Stimulated activated CD4-positive, alpha-beta T cell treated with anti-CD3 and anti-CD28 coated beads, Interleukin-4, amount 100 ng/mL, for 24 hours (primary cell): ENCODE measurements at places on chromosomes 3 and 15.

- DNase-seq = no peak
Measured at GRCh38 chr3:143103652-143104051, 15.9 kb upstream of the CHST2 start.

- DNase-seq = no peak
Measured at GRCh38 chr3:181739628-181740027, 27.9 kb downstream of the SOX2 start.

DNA sequence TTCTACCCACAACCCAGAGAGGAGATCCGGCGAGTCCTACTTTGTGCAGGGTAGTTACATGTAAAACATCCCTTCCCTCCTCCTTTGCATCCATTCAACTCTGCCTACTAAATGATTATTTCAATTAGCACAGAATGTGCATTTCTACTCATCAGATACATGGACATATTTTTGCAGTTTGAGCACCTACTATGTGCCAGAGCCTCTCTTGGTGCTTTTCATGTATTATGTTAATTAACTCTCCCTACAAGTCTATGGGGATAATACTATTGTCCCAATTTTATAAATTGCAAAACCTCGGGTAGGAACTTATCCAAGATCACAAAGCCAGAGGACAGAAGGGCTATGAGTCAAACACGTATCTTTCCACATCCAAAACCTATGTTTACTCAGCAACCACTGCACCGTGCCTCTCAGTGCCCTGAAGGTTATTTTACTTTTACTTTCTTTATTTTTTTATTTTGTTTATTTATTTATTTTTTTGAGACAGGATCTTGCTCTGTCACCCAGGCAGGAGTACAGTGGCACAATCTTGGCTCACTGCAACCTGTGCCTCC is 432.8 kb downstream of the MAGI1 start:
- DNase-seq = no peak

GRCh38 chr15:31336593-31337295 is 10.1 kb downstream of the KLF13 start:
- DNase-seq = no peak
